HL-60 (cell line): ENCODE measurements at places on chromosomes 4 and X.

DNA sequence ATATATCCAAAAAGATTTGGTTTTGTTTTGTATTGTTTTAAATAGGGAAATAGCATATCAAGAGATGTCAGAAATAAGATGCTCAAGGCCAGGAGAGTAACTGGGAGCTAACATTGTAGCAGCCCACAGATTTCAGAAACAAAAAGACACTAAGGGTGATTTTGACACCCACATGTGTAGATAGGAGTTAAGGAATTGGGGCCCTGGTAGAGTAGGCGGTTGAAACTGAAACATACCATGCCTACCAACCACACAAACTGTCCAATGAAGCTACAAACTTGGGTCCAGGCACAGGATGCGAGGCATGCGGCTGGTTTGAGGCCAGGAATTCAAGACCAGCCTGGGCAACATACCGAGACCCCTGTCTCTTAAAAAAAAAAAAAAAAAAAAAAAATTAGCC lies 6.3 kb upstream of the HSPA4L start:
- DNase-seq = no peak

GRCh38 chrX:38318196-38318595 lies 9.1 kb downstream of the RPGR start:
- peak; percentile 57 for DNase-seq

DNA sequence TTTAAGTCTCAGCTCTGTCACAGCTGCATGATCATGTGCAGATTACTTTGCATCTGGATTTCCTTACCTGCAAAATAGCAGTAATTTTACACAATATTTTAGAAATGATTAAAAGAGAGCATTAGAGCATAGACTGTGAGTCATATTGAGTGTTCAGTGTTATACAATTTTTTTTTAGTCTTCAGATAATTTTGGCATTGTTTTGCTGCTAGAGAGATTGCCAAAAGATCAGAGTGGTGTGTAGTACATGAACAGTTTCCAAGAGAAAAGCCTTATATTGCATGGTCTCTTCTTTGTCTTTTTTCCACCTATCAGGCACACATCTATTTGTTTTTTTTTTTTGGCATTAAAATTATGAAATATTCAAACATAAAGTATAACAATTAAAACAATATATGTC lies 209.6 kb upstream of the TLL1 start:
- DNase-seq = no peak

- DNase-seq = no peak
Observed at GRCh38 chr4:105306158-105306781, 159.6 kb downstream of the TET2 start.

DNA sequence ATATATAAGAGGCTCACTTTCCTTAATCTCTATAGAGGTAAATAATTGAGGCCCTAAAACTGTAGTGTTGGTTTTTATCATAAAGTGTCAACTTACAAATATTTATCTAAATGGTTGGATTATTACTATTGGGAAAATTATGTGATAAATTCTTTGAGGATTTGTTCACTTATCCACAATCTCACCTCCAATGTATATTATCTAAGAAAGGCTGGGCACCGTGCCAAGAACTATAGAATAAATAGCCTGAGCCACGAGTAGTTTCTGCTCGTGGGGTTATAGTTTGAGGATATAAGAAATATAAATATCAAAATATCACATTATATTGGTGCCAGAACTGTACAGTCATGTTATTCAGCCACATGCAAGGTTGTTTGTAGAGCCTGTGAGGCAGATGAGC lies 177.9 kb downstream of the VEGFC start:
- DNase-seq = no peak

DNA sequence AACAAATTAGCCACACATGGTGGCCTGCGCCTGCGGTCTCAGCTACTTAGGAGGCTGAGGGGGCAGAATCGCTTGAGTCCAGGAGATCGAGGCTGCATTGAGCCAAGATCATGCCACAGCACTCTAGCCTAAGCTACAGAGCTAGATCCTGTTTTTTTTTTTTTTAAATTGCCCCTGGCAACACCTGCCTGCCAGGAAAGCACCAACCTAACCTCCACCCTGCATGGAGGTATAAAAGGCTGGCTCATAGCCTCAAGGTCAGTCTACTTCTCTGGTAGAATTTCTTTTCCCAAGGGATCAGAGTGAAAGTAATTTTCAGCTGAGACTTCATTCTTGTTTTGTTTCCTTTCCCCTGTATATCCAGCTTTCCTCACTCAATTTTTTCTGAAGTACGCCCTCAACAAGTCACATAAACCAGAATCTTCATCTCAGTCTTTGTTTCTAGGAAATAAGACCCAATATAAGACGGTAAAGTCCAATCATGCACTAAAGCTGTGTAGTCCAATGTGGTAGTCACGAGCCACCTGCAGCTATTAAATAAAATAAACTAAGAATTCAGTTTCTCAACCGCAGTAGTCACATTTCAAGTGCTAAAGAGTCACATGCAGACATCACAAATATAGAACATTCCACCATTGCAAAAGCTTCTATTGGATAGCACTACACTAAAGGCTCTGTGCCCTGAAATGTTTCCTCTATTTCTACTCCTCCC lies 113.3 kb downstream of the HPGD start:
- no peak for DNase-seq

DNA sequence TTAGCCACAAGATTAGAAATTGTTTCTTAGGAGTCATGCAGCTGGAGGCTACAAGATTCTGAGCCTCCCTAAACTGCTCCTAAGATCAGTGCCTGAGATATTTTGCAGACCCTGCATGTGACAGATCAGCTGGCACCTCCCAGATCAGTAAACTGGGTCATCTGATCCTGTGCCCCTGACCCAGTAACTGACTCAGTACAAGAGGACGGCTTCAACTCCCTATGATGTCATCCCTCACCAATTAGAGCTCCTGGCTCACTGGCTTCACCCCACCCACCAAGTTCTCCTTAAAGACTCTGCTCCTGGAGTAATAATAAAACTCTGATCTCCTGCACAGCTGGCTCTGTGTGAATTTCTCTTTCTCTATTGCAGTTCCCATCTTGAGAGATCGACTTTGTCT lies 45.4 kb upstream of the PNPLA4 start:
- DNase-seq = no peak

- DNase-seq = no peak
Observed at GRCh38 chr4:112951362-112952312, 97.8 kb upstream of the ANK2 start.

GRCh38 chr4:185809533-185810071 lies 2.4 kb downstream of the SORBS2 start:
- no peak for DNase-seq

- peak; percentile 12 for DNase-seq
Observed at GRCh38 chr4:15234116-15234855, 193.5 kb upstream of the C1QTNF7 start.

DNA sequence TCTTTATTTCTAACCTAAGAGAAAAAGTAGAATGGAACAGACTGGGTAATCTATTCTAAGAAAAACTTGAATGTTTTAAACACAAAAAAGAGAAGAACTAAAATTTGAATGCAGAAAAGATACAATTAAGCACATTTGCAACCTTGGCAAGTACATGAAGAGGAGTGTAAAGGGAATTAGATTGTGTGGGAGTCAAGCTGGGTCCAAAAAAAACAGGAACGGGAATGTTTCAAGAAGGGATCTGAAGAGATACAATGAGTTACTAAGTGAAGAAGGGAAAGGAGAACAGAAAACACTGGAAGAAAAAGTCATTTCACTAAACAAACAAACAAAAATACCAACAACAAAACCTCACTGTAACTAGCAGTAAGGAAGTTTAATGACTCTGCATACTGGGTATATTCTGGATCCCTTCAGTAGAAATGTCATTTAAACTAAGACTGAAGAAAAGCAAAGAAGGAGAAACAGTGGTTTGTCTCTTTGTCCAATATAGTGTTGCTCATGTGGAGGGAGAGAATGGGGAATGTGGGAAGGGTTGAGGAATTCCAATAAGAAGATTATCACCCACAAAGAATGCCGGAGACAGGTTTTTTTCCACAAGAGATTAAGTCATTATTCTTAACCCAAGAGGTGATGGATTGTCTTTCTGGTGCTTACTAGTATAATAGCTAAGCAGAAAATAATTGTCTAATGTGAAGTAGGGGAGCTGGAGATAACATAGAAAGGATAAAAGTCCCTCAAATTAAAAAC lies 50.4 kb upstream of the PTPN13 start:
- no peak for DNase-seq

DNA sequence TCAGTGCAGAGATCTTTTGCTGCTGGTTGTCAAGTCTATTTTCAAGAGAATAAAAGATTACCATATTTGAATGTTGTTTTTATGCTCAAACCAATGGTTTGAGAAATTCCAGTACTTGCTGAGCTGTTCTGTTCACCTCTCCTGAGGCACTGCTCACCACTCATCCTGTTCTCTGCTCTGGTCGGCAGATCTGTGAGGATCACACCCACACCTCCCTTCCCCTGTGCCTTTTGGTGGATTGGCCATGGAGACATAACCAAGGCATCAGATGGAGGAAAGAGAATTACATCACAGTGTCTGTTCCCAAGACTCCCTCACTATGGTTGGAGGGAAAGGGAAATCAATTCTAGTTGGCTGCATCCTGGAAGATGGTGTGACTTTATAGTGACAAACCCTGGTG lies 391.6 kb downstream of the ARHGAP24 start:
- DNase-seq = no peak

DNA sequence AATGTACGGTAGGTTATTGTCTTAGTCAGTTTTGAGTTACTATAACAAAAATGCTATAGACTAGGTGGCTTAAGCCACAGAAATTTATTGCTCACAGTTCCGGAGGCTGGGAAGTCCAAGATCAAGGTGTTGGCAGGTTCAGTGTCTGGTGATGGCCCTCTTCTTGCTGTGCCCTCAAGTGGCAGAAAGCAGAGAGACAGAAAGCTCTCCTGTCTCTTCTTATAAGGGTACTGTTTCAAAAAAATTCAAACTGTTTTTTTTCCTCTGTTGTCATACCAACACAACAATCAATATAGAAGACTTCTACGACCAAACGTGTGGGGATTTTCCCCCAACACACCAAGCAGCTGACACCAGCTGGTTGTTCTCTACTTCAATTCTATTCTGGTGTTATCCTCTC lies 53.4 kb downstream of the ADGRG4 start:
- no peak for DNase-seq

- DNase-seq = no peak
Observed at GRCh38 chr4:167890226-167890625, 202.1 kb upstream of the ANXA10 start.

GRCh38 chrX:97616883-97617530 lies 733.3 kb downstream of the RPA4 start:
- no peak for DNase-seq

- no peak for DNase-seq
Observed at GRCh38 chr4:153119626-153120025, 84.6 kb upstream of the TRIM2 start.

DNA sequence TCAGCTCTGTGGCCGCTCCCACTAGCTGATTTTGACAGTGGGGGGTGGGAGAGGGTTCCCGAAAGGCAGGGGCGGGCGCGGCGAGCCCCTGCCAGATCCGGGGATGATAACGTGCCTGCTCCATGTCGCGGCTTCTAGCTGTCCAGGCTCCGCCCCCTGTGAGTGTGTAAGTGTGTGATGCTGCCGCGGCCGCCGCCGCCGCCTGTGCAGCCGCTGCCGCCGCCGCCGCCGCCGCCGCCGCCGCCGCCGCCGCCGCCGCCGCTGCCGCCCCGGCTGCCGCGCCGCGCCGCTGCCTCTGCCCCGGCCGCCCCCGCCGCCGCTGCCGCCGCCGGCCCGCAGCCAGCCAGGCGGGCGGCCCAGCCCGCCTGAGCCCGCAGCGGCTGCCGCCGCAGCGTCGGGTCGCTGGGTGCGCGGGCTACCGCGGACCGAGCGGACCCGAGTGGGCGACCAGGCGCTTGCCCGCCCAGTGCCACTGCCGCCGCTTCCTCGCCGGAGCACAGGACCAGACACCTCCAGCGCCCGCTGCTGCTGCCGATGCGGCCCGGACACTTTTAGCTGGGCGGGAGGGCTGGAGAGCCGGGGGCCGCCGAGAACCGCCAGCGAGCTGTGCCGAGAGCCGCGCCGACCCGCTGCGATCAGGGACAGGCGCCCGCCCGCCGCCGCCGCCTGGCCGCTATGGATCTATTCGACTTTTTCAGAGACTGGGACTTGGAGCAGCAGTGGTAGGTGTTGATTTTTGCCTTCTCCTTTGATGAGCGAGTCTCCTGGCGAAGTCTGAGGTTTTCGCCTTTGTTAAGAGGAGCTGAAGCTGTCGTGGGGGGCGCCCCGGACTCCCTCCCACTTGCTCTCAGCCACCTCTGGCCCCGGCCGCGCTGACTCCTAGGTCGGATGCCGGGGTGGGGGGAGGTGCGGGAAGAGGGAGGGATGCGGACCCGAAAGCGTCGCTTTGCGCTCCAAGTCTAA lies at the start of gene AFF2:
Gene AFF2 (plus strand): TSS at position 195 of the 963 bp plus-strand sequence. CDS start 481 bp downstream, at position 676.
- peak; percentile 59 for DNase-seq

DNA sequence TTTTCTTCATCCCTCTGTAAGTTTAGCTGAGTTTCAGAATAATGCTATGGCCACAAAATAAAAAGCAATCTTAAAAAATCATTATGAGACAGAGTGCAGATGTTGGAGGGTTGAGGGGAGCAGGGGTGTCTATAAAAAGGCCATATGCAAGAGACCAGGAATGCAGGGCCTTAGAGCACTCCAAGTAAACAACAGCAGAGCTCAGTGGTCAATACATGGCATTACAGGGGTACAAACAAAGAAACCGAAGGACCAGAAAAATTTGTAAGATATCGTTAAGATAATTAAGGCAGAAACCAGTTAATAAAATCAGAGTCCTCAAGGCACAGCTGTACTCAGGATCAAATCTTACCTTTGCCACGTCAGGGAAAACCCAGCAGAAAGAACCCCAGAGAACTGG lies 28.4 kb upstream of the NDST3 start:
- no peak for DNase-seq

DNA sequence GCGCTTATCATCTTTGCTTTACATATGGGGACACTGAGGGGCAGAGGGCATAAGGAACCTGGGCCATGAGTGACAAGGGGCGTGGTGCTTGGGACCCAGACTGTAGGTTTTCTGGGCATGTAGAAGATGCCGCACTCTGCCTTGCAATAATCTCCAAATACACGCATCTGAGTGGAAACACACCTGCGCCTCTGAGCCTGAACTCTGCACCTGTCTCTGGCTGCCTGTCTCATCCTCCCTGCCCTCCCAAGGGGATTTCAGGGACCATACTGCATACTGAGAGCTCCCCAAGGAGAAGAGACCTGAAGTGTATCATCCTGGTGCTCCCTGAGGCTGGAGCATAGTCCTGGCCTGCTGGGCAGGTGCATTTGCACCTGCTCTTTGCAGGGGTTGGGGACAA lies 34.7 kb upstream of the ASMTL start:
- no peak for DNase-seq

DNA sequence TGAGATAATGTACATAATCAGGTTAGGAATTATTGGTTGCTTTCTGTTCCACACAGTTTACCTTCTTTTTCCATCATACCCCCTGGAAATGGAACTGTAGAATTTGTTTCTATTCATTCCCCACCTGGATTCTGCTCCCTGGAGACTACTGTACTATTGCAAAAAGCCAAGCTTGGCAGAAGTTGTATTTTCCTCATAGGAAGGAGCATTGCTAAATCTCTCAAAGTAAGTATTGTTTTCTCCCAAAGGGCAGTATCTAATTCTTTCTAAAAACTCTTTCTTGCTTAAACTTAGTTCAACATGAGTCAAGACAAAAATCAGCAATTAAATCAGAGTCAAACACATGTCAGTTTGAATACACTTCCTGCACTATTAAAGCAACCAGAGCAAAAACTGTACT lies 136.2 kb downstream of the CDS1 start:
- DNase-seq = no peak

- DNase-seq = peak; percentile 49
Observed at GRCh38 chr4:53748328-53748772, 157.1 kb upstream of the LNX1 start.

- no peak for DNase-seq
Observed at GRCh38 chr4:70844180-70844579, 4.5 kb upstream of the GRSF1 start.
